ENCODE measurements at places on chromosomes 11 and 22.
A peak's percentile ranks its signal among the peaks of the same experiment; 100 is the strongest.

DNA sequence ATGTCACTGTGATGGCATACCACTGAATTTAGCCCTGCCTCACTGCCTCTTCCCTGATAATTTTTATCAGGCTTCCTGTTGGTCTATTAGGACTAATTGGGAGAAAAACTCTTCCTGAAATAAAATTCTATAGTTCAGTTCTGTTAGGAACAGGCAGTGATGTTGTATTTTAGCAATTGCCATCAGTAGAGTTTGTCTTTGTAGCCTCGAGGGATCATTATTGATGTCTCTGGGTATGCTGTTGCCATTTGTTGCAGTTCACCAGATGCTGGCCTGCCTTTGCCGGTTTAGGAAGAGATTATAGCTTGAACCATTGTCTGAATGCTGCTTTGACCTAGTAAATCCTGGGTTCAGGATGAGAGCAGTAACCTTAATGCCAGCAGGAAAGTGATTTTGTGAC, 41.0 kb downstream of the KDM2A start:
- DNase-seq = no peak

DNA sequence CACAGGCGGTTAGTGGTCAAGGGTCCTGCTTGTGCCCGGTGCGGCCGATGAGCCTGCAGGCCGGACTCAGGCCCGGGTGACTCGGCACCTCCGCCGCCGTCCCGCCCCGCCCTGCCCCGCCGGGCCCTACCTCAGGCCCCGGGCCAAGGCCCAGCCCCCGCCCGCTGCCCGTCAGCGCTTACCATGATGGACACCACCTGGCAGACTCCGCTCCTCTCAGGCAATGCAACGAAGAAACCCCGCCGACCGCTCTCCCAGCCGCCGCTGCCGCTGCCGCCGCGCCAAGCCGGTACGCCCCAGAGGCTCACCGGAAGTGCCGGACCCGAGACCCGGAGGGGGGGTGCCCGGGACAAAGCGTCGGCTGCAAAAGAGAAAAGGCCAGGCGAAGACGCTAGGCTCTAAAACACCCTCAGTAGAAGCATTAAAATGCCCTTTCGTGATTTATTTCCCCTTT, at the start of gene UFD1:
Gene UFD1, minus strand, starts transcription at position 293 of the 454 bp plus-strand sequence. Its CDS starts 108 bp downstream, at position 185.
- peak; percentile 85 for DNase-seq

- DNase-seq = no peak
Measured at GRCh38 chr11:121672630-121673487, 220.1 kb upstream of the SORL1-AS1 start.

- no peak for DNase-seq
Measured at GRCh38 chr11:127063241-127063640, 62.7 kb upstream of the KIRREL3 start.

GRCh38 chr11:17314232-17314547, 37.4 kb upstream of the NCR3LG1 start:
- no peak for DNase-seq

DNA sequence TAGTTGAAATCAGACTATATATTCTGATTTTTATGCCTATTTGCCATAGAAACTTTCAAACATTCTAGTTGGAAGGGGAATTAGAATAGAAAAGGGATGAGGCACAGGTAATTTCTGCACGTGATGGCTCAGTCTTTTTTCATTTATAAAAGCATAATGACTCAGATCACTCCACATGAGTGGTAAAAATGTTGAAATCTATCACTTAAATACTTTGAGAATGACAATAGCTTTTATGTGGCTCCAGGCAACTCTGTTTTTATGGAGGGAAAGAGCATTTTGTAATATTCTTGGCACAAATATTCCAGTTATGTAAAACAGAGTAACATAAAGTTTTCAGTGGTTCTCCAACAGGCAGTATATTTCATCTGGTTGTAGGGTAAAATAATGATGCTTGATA, 5.9 kb upstream of the MMP3 start:
- DNase-seq = no peak

DNA sequence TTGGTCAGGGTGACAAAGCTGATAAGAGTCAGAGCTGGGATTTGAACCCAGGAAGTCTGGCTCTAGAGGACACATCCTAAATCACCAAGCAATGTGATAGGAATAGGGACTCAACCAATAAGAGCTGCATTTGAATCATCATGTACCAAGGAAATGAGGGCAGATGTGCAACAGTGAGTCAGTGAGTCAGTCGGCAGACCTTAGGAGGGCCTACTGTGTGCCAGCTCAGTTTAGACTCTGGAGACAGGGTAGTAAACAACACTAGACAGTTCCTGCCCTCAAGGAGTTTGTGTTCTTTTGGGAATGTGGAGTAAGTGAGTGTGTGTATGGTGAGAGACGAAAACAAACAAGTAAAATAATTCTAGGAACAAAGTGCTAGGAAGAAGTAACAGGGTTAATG, 11.2 kb downstream of the IL10RA start:
- no peak for DNase-seq

GRCh38 chr11:61076506-61077304, 25.6 kb upstream of the CD5 start:
- no peak for DNase-seq
